ENCODE measurements at places on chromosomes 7 and 10. TPM values are rescaled to one million over a fixed set of nuclear protein-coding genes. Genes with fewer than 3 reads are reported as not detected.

EPHB4 gene
- 52.1 TPM for total RNA-seq

GRCh38 chr7:110413038-110413437 is 677.9 kb upstream of the LRRN3 start:
- no peaks in the 10 kb centered on the region for H3K4me1 ChIP-seq
- H3K4me3 ChIP-seq = no peak overlapping the region

LRIT1 gene
- total RNA-seq = not detected

DNA sequence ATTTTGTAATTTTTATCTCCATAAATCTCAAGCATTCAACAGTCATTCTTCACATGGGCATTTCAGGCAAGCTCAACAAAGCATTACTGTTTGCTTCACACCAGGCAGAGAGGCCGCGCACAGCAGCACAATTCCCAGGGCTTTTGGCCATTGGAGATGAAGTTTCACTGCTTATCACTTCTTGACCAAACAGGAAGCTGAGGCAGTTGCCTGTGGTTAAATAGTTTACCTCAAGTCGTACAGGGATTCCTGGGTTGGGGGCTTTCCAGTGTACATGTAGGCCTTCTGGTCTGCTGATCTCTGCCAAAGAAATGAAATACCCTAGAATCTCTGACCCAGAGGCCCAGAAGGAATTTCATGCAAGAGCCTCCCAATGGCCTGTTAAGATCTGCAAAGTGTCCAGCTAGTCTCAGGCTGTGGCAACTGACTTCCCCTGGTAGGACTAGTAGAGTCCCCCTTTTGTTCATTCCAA is 11.2 kb upstream of the PRDX3 start:
- H3K36me3 ChIP-seq = no peaks in the 10 kb centered on the region
- H3K4me3 ChIP-seq = no peak overlapping the region
- H3K27me3 ChIP-seq = no peaks in the 10 kb centered on the region
- H3K27ac ChIP-seq = peak overlapping the region; percentile 43
- DNase-seq = no peak

DNAH11 gene
- total RNA-seq = 7.5 TPM

GRCh38 chr7:125423458-125424155 is 494.0 kb upstream of the POT1 start:
- no peak overlapping the region for H3K4me3 ChIP-seq
- H3K27me3 ChIP-seq = no peaks in the 10 kb centered on the region
- DNase-seq = no peak
- H3K36me3 ChIP-seq = no peaks in the 10 kb centered on the region
- no peaks in the 10 kb centered on the region for H3K4me1 ChIP-seq
- no peak overlapping the region for H3K27ac ChIP-seq

DNA sequence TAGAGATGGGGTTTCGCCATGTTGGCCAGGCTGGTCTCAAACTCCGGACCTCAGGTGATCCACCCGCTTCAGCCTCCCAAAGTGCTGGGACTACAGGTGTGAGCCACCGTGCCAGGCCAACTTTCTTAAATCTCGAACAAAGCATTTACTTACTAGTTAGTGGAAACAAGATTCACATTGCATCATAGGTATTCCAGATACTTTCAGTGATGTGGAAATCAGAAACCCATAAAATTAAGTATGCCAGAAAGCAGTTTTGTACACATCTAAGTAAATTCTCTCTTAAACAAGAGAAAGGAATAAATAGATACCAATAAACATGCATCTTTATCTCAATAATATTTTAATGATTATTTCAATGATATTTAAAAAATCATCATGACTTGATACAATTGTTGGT is 75.5 kb downstream of the DGKI start:
- peaks cover 4% of the 10 kb centered on the region for H3K4me1 ChIP-seq
- no peaks in the 10 kb centered on the region for H3K36me3 ChIP-seq
- no peak overlapping the region for H3K27ac ChIP-seq
- no peak for DNase-seq
- no peak overlapping the region for H3K4me3 ChIP-seq

LIPF gene
- not detected for total RNA-seq

FAM241B gene
- 9.8 TPM for total RNA-seq

DNA sequence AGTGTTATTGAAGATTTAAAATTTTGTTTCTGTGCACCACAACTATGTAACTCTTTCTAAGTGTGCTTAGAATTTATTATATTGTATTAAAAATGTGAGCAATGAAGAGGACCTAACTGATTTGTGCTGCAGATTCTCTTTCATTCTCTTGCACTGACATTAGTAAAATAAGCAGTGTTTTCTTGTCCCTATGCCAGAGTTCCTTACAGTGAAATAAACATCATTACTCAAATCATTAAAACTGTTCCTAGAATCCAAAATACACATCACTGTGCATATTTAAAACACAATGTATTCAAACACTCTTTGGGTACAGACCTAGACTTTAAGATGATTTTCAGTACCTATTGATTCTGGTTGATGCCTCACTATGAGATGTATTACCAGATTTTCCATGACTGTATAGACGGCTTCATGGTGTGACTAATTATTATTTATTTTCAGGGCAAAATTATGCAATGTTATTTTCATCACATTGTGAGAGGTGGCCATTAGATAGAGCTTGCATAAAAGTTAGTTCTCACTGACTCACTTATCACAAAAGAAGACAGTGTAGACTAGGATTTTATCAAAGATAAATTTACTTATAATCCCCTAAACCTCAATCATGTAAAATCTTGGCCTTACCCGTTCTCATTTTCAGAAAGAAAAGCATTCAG is 93.4 kb downstream of the PTPRZ1 start:
- no peak overlapping the region for H3K4me3 ChIP-seq
- no peak for DNase-seq
- no peak overlapping the region for H3K27ac ChIP-seq
- peaks cover 6% of the 10 kb centered on the region for H3K36me3 ChIP-seq
- no peaks in the 10 kb centered on the region for H3K4me1 ChIP-seq

HSPA14 gene
- total RNA-seq = 16.9 TPM

EBLN1 gene
- not detected for total RNA-seq

FAM25C gene
- not detected for total RNA-seq

DNA sequence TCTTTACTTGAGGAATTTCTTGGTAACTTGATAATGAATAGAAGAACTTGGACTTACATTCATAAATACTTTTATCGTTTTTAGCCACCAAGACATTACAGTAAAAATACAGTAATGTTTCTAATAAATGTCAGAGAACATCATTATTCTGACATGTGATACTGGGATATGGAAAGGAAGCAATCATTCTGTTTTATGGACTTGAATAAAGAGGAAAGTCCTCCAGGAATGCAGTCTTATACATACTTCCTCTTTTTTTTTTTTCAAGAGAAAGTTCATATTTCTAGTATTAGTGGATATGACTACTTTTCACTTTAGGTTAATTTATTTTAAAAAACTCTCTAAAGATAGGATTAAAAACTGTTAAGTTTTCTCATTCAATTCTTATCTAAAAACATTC is 220.0 kb upstream of the SEMA3C start:
- no peak overlapping the region for H3K27ac ChIP-seq
- no peak for DNase-seq
- H3K4me3 ChIP-seq = no peak overlapping the region
- H3K4me1 ChIP-seq = no peaks in the 10 kb centered on the region
- no peaks in the 10 kb centered on the region for H3K36me3 ChIP-seq

SLC13A1 gene
- not detected for total RNA-seq

DNA sequence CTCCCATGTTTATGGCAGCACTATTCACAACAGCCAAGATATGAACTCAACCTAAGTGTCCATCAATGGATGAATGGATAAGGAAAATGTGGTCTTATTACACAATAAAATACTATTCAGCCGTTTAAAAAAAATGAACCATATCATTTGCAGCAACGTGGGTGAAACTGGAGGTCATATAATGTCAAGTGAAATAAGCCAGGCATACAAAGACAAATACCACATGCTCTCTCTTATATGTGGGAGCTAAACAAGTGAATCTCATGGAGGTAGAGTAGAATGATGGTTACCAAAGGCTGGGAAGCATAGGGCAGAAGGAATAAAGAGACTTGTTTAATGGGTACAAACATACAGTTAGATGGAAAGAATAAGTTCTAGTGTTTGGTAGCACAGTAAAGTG is 699.1 kb downstream of the NRG3 start:
- no peak overlapping the region for H3K27ac ChIP-seq
- no peaks in the 10 kb centered on the region for H3K4me1 ChIP-seq
- DNase-seq = no peak

STEAP2 gene
- total RNA-seq = 8.2 TPM

- H3K27me3 ChIP-seq = no peaks in the 10 kb centered on the region
- DNase-seq = peak; percentile 11
- no peaks in the 10 kb centered on the region for H3K36me3 ChIP-seq
- H3K4me1 ChIP-seq = peaks cover 21% of the 10 kb centered on the region
- H3K4me3 ChIP-seq = no peak overlapping the region
- H3K27ac ChIP-seq = no peak overlapping the region
These were observed 59.8 kb upstream of the ZNRF2 start for GRCh38 chr7:30224511-30225062.
